ENCODE measurements at places on chromosomes 6 and 20. TPM values are rescaled to one million over a fixed set of nuclear protein-coding genes. Genes with fewer than 3 reads are reported as not detected.

Gene SCUBE3
- total RNA-seq, result 74.9 TPM

GRCh38 chr6:158040804-158041347, 59.2 kb downstream of the SYNJ2 start:
- peak; percentile 69 for DNase-seq

GRCh38 chr6:148757944-148758480, 11.2 kb downstream of the UST start:
- no peak for DNase-seq

DNA sequence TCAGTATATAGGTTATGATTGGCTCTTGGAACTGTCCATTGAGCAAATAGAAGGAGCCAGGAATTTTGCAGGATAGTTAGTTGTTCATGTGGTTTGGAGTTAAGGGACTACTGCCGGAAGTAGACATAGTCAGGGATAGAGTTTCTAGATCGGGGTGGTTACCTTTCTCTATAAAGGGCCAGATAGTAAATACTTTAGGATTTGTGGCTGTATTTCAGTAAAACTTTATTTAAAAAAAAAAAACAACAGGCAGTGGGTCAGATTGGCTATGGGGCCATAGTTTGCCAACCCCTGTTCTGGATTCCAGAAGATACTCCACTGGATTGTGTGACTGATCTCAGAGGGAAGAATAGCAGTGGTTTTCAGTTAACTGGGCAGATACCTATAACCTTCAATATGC, 489.3 kb upstream of the SOX4 start:
- no peak for DNase-seq

- no peak for DNase-seq
Measured at GRCh38 chr20:58531063-58531462, 15.9 kb upstream of the APCDD1L start.

DNA sequence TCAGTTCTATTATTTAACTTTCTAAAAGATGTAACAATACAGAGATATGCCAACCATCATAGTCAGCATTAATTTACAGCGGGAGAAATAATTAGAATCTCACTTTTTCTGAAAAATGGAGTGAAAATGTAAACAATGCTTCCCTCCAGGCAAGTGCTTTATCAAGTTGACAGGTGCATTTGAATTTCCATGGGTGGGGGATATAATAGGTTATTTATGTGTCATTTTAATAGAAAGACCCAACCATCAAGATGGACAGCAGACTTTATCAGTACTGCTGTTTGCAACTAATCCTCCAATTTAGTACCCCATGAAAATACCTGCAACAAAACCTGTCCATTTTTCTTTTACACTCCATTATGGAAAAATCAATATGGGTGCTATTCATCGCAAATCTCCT, 780.1 kb downstream of the TFAP2A start:
- no peak for DNase-seq

Gene PERP
- total RNA-seq, result 37.2 TPM

DNA sequence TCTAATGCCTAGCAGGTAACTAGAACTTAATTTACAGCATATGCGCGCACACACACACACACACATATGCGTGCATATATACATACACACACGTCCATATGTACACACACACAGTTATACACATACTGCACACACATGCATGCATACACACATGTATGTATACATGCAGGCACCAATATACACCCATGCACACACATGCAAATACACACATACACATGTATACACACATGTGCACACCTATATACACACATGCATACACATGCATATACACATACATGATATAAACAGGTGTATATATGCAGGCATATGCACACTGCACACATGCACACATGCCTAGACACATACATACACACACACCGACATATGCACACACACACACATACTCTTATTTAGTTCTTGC, 1.9 kb downstream of the CCR6 start:
- DNase-seq, result no peak

Gene TREM1
- not detected for total RNA-seq

GRCh38 chr20:56989516-56989915, 276.9 kb downstream of the BMP7 start:
- no peak for DNase-seq

DNA sequence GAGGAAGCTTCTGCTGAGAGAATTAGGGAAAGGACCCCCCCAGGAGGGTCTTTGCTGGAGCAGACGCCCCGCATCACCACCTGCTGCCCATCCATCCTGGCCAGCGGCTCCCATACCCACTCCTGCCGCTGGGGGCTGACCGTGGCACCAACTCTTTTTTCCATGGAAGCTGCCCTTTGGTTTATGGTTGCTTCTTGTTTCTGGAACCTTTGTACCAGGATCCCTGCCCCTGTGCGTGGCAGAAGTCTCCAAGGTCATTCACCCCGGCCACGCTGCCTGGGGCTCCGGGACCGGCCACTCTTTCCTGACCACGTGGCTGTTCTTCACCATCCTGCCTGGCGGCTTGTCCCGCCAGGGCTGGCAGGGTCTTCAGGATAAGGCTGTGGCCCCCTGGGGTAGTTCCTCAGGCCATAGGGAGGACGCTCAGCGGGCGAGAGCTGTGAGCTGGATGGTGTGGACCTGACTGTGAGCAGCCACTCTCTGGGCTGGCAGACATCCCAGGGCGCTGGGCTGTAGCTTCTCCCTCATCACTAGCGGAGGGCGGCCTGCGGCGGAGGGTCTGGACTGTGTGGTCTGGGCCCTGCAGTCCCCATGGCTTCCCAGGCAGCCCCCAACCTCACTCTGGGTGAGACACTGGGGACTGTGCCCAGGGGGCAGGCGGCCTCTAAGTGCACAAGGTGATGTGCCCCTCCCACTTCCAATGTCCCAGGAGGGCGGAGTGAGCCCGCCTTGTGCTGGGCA, 22.8 kb upstream of the RBBP8NL start:
- no peak for DNase-seq
